ENCODE measurements at places on chromosomes 6 and 20. TPM values are rescaled to one million over a fixed set of nuclear protein-coding genes. Genes with fewer than 3 reads are reported as not detected.
A peak's percentile ranks its signal among the peaks of the same experiment; 100 is the strongest.

HLA-DQB1 gene
- 6.8 TPM for total RNA-seq

PRDM13 gene
- total RNA-seq = not detected

SLC17A3 gene
- not detected for total RNA-seq

HLA-G gene
- total RNA-seq = not detected

DNA sequence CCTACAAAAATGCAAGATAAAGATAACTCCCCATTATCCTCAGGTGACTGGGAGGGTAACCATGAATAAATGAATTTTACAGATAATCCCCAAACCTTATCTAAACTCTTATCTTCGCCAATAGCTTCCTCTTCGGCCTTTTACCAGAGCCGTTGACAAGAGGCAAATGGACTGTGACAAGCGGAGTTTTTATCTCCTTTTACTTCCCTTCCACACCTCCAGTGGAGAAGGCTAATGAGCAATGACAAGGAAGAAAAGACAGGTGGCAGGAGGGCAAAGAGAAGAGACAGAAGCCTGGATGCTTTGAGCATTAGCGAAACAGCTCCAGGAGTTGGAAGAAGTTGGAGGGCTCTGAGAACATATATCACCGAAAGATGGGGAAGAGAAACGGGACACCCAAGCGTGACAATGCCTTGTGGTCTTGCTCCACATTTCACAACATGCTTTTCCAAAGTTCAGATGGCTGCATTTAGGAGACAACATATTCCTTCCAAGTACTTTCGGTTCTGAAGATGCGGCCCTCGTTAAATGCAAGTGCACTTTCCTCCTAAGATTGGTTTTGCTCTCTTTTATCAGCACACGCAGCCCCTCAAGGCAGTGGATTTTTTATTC, 69.2 kb downstream of the PRDM1 start:
- DNase-seq = no peak

- DNase-seq = no peak
These were observed 152.0 kb upstream of the PTPN1 start for GRCh38 chr20:50358166-50358565.

DNA sequence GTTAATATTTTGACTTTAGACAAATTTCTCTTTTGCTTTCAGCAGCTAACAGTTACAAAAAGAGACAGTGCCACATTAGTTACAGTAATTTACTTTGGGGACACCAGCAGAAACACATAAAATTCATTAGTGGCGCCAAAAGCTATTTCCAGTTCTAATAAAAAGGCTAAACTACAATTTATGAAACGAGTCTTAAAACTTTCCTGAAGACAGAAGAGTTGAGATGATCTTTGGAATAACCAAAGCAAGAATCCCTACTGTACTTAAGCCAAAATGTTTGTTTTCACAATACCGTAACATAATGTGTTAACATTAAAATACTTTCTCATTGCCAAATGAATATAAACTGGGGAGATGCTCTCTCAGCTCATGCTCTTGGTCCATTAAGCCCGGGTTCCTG, 350.2 kb upstream of the AGPAT4 start:
- no peak for DNase-seq

GRCh38 chr6:111737065-111737521, 131.4 kb upstream of the TRAF3IP2 start:
- DNase-seq = no peak

DNA sequence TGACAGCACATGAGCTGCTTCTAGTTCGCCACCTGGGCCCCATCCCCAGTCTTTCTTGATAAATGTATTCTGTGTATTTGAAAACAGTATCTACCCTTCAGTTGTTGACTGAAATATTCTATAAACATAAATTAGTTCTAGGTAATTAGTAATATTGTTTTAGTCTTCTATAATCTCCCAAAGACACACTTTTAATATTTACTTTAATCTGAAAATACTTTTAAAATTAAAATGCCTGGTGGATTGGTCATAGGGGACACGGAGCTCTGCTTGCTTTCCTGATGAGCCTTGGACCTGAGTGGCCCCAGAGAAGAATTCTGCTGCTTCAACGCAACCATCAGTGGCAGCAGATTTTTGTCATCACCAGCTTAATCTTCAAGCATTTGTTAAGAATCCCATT, 234.5 kb downstream of the THBS2 start:
- no peak for DNase-seq

DNA sequence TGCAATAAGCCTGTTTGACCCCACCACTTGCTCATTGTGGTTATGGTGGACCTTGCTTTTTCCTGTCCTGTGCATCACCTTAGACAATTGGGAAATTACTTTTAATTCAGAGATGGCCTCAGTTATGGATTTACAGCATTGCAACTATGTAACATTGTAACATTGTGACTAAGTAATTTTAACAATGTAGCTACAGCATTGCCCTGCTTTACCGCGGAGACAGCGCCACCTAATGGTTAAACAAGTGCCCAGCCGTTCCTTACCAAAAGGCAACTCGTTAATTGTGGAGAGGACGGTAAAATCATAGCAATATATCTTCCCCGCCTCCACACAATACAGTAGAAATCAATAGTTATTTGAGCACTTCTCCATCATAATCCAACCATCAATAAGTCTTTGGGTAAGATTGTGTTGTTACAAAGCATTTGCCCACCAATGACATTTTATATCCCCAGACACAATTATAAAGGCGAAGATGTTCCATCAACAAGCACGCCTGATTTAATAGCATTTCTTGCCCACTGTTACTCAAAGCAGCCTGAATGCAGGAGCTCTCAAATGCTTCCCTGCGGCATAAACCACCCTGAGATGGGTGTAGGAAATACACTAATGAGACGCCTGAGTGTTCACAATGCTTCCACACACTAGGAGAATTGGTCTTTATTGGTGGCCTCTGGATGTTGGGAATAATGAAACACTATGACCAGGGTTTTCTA, 93.7 kb downstream of the PROKR2 start:
- DNase-seq = no peak

DNA sequence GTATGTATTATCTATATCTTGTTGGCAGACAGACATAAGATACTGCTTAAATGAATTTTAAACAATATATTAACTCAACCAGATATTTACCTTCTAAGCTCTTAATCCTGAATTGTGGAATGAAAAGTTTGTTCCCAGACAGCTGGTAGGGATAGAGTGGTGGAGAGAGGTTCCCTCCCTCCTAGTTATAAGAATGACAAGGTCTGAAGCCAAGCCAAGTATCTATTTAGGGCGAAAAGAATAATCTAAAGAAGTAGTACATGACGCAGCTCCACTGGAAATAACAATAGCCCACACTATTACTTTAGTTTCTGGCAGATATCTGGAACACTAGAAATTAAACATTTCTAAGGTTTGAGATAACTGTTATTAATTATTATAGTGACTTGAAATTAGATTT, 104.3 kb downstream of the AHI1 start:
- DNase-seq = no peak

DNA sequence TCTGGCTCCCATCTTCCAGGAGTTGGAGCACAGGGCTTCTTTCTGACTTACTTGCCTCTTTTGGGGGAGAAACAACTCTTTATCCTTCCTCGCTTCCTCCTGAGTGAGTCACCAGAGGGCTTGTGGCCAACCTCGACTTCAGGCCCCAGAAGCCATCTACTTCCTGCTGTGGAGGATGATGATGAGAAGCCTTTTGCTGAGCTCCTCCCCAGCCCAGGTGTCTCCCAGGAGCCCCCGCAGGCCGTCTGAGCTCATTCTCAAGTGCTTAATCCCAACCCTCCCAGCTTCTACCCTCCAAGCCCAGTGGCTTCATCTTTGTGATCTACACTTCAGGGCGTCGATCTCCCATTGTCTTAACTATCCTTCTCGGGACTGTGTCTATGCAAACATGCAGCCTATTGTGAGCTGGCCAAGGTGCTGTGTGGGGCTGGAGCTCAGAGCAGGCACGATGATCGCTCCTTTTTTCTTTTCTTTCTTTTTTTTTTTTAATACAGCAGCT, 27.9 kb downstream of the SDCBP2 start:
- no peak for DNase-seq

DNA sequence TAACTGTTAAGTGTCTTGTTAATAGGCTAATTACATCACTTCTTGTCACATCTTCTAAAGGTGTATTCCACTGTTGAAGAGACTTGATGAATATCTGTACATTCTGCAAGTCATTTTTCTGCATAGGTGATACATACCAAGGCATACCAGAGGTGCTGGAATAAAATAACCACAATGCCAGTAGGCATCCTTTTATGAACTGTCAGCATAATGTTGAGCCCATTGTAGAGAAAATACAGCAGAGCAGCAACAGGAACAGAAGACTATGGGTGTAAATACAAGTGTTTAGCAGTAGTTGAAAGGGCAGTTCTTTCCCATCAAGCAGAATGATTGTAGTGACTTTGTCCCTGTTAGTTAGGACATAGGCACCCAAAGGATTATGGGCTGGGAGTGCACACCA, 44.4 kb upstream of the ZNF337 start:
- no peak for DNase-seq

GRCh38 chr6:19979059-19979458, 141.9 kb downstream of the ID4 start:
- DNase-seq = no peak

- no peak for DNase-seq
These were observed 55.2 kb downstream of the TRMT11 start for GRCh38 chr6:126041516-126041915.

- DNase-seq = peak; percentile 96
These were observed at the start of gene FKBP5 for GRCh38 chr6:35688605-35689322. Gene FKBP5 (minus strand): TSS chr6:35688915. CDS start chr6:35642824, 46,091 bp downstream.
